ENCODE measurements at places on chromosomes 12 and 14.
A peak's percentile ranks its signal among the peaks of the same experiment; 100 is the strongest.

DNA sequence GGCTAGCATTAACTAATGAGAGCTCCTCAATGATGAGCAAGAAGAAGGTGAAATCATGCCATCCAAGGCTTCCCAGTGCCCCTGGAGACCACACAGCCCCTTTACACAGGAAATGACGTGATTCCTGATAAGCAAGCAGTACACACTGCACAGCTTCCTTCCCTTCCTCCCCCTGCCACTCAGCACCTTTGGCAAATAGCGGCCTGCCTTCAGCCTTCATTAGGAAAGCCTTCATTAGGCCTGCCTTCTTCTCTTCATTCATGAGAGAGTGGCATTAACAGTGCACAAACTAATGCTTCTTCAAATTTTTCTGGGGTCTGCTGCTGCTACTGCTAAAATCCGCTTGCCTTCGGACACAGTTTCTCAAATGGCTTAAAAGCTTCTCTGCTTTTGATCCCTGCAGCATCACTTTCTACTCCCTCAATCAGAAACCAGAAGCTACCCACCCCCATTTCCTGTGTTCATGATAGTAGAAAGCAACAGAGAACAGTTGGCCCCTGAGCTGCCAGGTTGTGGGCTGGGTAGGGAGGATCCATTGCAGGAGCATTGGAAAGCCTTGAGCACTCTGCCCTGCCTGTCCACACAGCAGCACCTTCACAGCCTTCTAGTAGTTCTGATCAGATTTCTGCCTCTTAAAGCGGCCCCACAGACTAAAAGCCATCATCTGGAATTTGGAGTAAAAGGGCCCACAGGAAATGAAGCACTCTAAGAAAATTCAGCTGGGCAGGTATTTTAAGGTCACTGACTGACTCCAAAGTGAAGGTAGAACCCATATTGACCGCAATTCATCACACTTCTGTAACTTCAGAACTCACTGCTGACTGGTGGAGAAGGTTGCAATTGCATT, 103.8 kb upstream of the ETV6 start:
- DNase-seq: no peak
- no peak overlapping the region for H3K4me3 ChIP-seq
- no peaks in the 10 kb centered on the region for H3K36me3 ChIP-seq
- H3K27ac ChIP-seq: peak overlapping the region; percentile 76
- no peaks in the 10 kb centered on the region for H3K4me1 ChIP-seq

DNA sequence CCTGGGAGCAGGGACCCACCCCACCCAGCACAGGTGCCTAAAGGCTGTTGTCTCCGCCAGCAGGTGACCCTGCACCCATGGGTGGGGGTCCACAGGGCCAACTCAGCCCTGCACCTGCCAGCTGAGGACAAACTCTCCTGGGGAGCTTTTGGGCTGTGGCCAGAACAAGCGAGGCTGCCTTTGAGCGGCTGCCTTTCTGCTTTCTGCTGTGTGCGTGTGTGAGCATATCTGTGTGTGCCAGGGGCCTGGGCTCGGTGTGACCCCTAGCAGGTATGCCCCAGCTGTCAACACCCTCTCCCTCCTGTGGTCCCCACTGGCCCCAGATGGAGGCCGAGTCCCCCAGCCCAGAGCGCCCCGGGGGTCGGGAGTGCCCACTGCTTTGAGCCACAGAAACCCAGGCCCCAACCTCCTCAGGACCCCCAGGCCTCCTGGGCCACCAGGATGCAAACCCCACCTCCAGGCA, 25.9 kb upstream of the GPR132 start:
- peaks cover 61% of the 10 kb centered on the region for H3K4me1 ChIP-seq
- peak overlapping the region; percentile 98 for H3K27ac ChIP-seq
- H3K27me3 ChIP-seq: no peaks in the 10 kb centered on the region
- H3K36me3 ChIP-seq: no peaks in the 10 kb centered on the region
- no peak for DNase-seq

DNA sequence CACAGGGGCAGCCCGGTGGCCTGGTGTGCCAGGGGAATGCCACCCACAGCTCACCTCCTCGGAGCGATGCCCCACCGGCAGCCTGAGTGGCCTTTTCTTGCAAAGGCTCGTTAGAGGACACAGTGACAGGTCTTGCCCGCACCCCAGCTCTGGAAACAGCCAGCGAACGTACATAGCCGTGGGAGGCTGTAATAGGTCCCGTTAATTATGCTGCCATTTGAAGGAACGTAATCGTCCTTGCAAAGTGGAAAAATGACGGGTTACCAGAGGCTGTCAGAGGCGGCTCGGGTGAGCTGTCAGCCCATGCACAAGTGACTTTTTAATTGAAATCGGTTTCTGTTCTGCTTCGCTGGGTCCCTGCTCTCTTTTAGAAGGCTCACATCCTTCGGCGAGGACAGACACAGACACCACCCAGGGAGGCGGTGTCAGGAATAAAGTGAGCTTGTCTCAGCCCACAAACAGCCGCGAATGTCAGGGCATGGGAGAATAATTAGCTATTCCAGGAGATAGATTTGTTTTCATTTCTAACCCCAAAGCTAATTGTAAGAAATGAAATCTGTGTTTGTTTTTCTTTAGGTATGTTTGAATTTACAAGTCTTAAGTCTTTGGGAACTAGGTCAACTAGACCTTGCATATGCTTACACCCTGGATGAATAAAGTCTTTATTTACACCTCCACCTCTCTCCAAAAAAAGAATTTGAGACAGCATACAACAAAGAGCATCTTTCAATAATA, 77.2 kb upstream of the RFLNA start:
- no peaks in the 10 kb centered on the region for H3K4me1 ChIP-seq
- peaks cover 12% of the 10 kb centered on the region for H3K27me3 ChIP-seq
- peaks cover 3% of the 10 kb centered on the region for H3K36me3 ChIP-seq
- no peak for DNase-seq
- H3K4me3 ChIP-seq: no peak overlapping the region

DNA sequence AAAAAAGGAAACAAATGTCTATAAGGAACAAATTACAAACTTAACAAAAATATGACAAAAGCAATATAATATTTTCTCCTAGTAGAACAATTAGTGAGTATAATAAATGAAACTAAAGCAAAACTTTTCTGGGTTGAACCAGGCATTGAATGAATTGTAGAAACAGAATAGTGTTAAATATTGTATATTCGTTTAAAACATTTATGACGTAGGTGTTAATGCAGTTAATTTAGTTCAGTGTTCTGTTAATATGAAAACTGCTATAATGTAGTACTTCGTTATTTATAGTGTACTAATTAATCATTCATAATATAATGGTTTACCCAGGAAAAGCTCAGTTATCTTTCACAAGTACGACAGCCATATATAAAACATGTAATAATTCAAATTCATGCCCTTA, 23.7 kb downstream of the NKX2-1 start:
- H3K27me3 ChIP-seq: no peaks in the 10 kb centered on the region
- no peak overlapping the region for H3K27ac ChIP-seq
- no peak overlapping the region for H3K4me3 ChIP-seq
- no peak for DNase-seq

GRCh38 chr14:24080888-24081738, 9.8 kb downstream of the CPNE6 start:
- no peaks in the 10 kb centered on the region for H3K36me3 ChIP-seq
- no peaks in the 10 kb centered on the region for H3K4me1 ChIP-seq
- no peaks in the 10 kb centered on the region for H3K27me3 ChIP-seq

- H3K4me3 ChIP-seq: no peak overlapping the region
- H3K27me3 ChIP-seq: no peaks in the 10 kb centered on the region
- peaks cover 6% of the 10 kb centered on the region for H3K36me3 ChIP-seq
- no peak overlapping the region for H3K27ac ChIP-seq
These were observed 220.3 kb downstream of the FBXL14 start for GRCh38 chr12:1373901-1374735.

DNA sequence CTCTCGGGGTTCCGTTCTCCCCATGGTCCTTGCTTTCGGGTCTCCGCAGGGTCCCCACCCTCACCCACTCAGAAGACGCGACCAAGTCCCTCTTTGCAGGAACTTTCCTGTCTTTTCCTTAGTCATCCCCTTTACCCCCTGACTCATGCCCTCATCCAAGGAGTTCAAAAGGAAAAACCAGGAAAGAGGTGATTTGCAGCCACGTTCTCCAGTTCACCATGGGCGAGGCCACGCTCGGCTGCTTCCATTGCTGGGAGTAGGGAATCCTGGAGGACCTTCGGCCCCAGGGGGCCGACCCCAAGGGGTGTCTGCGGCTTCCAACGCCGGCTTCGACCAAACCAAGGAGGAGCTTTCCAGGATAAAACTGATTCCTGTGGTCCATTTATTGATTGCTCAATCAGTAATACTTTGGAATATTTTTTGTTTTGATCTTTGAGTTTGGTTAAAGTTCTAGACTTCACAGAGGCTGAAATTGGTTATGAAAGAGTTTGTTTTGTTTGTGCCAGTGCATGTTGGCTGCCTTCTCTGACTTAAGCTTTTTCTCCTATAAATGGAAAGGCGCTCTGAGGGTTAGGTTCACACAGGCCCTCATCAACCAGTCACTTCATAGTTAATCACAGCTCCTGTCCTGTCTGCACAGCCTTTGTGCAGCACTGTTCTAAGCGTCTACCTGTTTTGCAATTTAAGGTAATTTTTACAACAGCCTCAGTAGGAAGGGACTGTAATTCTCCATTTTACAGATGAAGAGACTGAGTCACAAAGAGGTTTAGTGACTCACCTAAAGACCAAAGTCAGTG, 827 bp downstream of the ALDH2 start:
- H3K4me1 ChIP-seq: peaks cover 36% of the 10 kb centered on the region
- no peaks in the 10 kb centered on the region for H3K27me3 ChIP-seq
- no peak for DNase-seq
- peak overlapping the region; percentile 86 for H3K27ac ChIP-seq
- no peaks in the 10 kb centered on the region for H3K36me3 ChIP-seq

- H3K4me3 ChIP-seq: no peak overlapping the region
- peaks cover 5% of the 10 kb centered on the region for H3K4me1 ChIP-seq
- H3K27ac ChIP-seq: no peak overlapping the region
- no peaks in the 10 kb centered on the region for H3K36me3 ChIP-seq
These were observed 368.6 kb downstream of the BCL11B start for GRCh38 chr14:98903371-98903770.

DNA sequence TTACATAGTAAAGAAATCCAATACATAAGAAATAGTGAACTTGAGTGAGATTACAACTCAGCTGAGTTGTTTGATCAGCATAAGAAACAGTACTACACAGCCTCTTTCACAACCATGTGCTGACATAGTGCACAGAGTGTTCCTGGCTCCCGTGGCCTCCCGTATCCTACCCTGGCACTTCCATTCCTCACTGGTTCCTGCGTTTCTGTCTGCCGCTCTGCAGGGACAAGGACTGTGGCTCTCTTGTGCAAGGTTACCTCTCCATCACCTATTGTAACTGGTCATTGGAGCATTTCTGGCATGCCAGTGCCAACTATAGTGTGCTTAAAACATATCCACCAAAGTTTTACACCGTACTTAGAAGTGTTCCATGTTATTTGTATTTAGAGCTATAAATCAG, 46.3 kb upstream of the PCED1B start:
- DNase-seq: peak; percentile 83
- H3K4me3 ChIP-seq: peak overlapping the region; percentile 11
- no peaks in the 10 kb centered on the region for H3K36me3 ChIP-seq
- H3K27ac ChIP-seq: peak overlapping the region; percentile 48

- H3K27ac ChIP-seq: no peak overlapping the region
- no peaks in the 10 kb centered on the region for H3K4me1 ChIP-seq
- no peaks in the 10 kb centered on the region for H3K36me3 ChIP-seq
- no peaks in the 10 kb centered on the region for H3K27me3 ChIP-seq
- DNase-seq: no peak
These were observed 98.6 kb downstream of the SLC5A8 start for GRCh38 chr12:101111441-101111840.

DNA sequence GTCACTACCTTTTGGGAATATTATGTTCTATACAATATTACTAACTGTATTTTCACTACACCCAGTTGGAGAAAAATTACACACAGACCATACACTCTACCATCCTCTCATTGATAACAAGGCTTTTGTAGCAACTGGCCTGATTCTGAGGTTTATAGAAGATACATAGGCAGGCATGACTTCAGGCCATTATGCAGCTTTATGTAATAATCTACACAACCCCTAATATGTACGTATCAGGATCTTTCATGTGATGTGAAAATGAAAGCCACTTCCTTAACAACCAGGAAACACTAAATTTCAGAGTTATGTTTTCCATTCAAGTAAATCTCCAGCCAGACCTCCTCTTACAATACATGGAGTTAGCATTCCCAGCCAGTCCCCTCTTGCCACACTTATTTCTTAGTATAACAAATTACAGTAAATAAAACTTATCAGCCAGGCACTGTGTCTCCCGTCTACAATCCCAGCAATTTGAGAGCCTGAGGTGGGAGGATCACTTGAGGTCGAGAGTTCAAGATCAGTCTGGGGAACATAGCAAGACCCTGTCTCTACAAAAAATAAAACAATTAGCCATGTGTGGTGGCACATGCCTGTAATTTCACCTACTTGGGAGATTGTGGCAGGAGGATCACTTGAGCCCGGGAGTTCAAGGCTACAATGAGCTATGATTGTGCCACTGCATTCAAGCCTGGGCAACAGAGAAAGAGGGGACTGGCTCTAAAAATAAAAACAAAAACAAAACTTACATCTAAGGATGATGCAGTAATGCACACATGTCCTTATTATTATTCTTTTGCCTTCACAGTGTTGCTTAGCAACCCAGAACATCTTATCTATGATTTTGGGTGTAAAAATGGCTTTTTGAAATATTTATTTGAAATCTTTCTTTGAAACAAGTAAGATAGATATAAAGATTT, 10.4 kb upstream of the OSBPL8 start:
- H3K27me3 ChIP-seq: no peaks in the 10 kb centered on the region
- no peak for DNase-seq
- no peak overlapping the region for H3K4me3 ChIP-seq

Data from tibial artery (tissue), 4 donors.